Skeletal muscle tissue (tissue), 5 donors: ENCODE measurements at places on chromosomes 2 and 18. TPM values are rescaled to one million over a fixed set of nuclear protein-coding genes. Genes with fewer than 3 reads are reported as not detected.

RIT2 gene
- total RNA-seq: not detected

BMP10 gene
- total RNA-seq: not detected

MCM6 gene
- total RNA-seq: 11.0 TPM

PMAIP1 gene
- total RNA-seq: 13.0 TPM

IL36RN gene
- total RNA-seq: not detected

MAP4K4 gene
- total RNA-seq: 77.2 TPM

NR4A2 gene
- 0.52 TPM for total RNA-seq

TUBA3E gene
- not detected for total RNA-seq
